ENCODE measurements at places on chromosomes 1 and 21. TPM values are rescaled to one million over a fixed set of nuclear protein-coding genes. Genes with fewer than 3 reads are reported as not detected.

The AXDND1 gene
- total RNA-seq = 0.65 TPM

The RXRG gene
- not detected for total RNA-seq

The USH2A gene
- not detected for total RNA-seq

The PTGER3 gene
- total RNA-seq = 0.11 TPM

The PTGFR gene
- not detected for total RNA-seq

The THEM5 gene
- not detected for total RNA-seq

The SYF2 gene
- total RNA-seq = 52.2 TPM

The NBPF20 gene
- total RNA-seq = 0.99 TPM

The CFHR1 gene
- total RNA-seq = not detected

The TIAM1 gene
- total RNA-seq = 132 TPM

Data from activated T-cell treated with anti-CD3 and anti-CD28 coated beads, Interleukin-2, amount 50 U/mL, for 4 hours (primary cell).